ENCODE measurements at places on chromosomes 2 and 18.

GRCh38 chr2:218344090-218344754 lies 12.4 kb upstream of the CATIP start:
- no peak for DNase-seq

DNA sequence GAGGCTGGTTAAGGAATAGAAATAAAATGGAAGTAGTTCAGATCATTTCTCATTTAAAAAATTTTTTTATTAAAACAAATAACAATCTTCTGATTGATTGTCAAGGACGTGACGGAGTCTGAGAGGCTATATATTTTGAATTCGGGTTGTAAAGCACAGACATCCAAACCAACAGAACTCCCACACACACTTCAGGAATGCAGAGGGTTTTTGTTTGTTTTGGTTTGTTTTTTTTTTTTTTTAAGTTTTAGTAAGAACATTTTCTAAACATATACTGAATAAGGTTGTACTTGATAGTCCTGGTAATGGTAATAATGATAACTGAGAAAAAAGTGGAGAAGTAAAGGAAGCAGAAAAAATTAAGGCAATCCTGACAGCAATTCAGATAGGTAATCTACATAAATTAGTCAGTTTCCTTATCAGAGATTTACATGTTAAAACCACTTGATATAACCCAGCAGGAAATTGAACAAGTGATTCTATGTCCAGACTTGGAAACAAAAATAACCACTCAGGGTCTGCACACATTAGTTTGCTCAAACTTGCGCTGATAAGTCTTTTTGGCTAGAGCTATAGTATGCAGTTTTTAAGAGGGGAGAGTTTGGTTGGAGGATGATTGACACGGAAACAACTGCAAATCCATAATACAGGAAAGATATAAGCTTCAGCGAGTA lies 51.5 kb upstream of the CTAGE1 start:
- DNase-seq = no peak

DNA sequence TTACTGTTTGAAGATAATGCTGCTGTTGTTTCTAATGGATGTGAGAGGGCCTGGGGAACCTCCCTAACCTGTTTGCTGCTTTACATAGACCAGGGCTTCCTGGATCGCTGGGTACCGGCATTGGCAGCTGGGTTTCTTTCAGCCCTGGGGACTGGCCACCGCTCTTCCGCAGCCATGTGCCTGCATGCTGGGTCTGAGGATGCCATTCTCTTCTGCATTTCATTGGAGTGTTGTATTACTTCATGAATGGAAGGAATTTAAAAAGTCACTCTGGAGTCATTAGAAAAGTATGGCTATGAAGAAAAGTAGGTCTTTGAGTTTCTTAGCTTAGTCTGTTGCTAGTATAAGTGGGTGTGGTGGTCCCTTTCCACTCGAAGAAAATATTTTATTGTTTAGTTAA lies 107.3 kb upstream of the MGAT5 start:
- no peak for DNase-seq

- no peak for DNase-seq
Observed at GRCh38 chr2:193989645-193990044, 1667.4 kb upstream of the SLC39A10 start.

DNA sequence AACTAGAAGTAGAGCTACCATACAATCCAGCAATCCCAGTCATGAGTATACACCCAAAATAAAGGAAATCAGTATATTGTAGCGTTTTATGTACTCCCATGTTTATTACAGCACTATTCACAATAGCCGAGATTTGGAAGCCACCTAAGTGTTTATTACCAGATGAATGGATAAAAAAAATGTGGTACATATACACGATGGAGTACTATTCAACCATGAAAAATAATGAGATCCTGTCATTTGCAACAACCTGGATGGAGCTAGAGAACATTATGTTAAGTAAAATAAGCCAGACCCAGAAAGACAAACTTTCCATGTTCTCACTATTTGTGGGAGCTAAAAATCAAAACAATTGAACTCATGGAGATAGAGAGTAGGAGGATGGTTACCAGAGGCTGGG lies 131.9 kb downstream of the TMEM131 start:
- DNase-seq = no peak

GRCh38 chr2:241157841-241158545 lies 7.7 kb downstream of the PPP1R7 start:
- no peak for DNase-seq

GRCh38 chr2:98090951-98091350 lies 4.0 kb downstream of the VWA3B start:
- no peak for DNase-seq

Data from CD8-positive, alpha-beta memory T cell (primary cell).